HT1080 (cell line): ENCODE measurements at places on chromosomes 5 and 9. TPM values are rescaled to one million over a fixed set of nuclear protein-coding genes. Genes with fewer than 3 reads are reported as not detected.

GRCh38 chr5:107602896-107603295 is 67.8 kb downstream of the EFNA5 start:
- no peak for DNase-seq

OTULINL gene
- 7.0 and 7.1 TPM in 2 replicates for total RNA-seq

LMX1B gene
- 0.55 and 1.3 TPM in 2 replicates for total RNA-seq

GRCh38 chr5:74145951-74146350 is 494.6 kb downstream of the ENC1 start:
- no peak for DNase-seq

CTXN3 gene
- total RNA-seq, result not detected in 2 replicates

DNA sequence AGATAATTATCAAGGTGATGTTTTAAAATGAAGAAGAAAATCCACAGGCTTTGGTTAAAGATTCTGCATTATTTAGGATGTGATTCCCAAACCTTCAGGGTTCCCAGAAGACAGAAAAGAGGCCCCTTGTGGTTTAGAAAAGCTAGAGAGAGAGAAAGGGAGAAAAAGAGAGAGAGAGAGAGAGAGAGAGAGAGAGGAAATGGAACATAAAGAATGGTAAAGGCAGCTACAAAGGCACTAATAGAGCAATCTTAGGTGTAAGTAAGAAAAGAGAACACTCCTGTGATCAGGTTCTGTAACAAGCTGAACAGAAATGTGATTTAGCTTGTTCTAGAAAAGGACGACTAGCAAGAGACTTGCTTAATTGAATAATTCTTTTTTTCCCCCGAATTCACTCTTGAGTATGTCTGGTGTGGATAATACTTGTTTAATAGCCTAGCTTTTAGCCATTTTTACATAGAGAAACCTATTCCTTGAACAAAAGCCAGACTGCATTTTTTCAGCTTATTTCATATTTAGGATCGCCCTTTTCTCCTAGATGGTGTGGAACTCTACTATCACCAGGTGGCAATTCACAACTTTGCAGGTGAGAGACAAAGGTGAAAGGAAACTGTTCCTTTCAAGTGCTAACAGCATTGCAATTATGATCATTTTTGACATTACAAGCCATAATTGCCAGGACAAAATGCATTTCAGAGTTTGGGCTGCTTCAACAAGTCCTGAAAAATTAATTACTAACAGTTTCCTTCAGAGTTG is 57.6 kb upstream of the SH3GL2 start:
- no peak for DNase-seq

SOHLH1 gene
- 0.23 TPM in 1 of 2 replicates, not detected in the other for total RNA-seq

- DNase-seq, result no peak
Observed at GRCh38 chr5:109630093-109630492, 59.6 kb upstream of the MAN2A1 start.

- no peak for DNase-seq
Observed at GRCh38 chr9:87498046-87498810, 561 bp downstream of the DAPK1 start.

- no peak for DNase-seq
Observed at GRCh38 chr5:97624886-97625285, 441.8 kb upstream of the RIOK2 start.

- no peak for DNase-seq
Observed at GRCh38 chr5:61949054-61949678, 356.8 kb upstream of the KIF2A start.

DNA sequence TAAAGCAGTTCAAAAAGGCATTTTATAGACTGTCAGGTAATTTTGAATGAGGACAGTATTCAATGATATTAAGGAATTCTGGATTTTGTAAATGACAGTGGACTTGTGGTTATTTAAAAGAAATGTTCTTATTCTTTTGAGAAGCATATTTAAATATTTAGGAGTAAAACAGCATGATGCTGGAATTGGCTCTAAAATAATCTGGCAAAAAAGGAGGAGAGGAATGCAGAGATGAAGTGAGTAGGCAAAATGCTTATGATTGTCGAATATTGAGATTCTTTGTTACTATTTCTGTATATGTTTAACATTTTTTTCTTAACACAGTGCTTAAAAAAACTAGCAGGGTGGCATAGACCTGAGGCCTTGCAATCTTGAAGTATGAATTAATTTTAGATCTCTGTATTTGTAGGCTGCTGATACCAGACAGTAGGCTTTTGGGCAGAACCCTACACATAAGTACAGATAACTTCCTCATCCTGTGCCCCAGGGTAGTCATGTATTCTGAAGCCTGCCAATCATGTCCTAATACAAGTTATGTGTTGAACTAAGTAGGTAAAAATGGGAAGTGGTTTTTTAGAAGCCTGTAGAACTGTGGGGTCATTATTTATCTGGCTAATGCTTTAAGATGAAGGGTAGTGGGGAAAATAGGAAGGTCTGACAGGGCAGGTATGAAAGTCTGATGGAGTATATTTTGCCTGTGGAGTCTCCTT is 9.4 kb downstream of the CD180 start:
- DNase-seq, result no peak

- DNase-seq, result no peak
Observed at GRCh38 chr5:10800852-10801251, 39.8 kb upstream of the DAP start.

DNA sequence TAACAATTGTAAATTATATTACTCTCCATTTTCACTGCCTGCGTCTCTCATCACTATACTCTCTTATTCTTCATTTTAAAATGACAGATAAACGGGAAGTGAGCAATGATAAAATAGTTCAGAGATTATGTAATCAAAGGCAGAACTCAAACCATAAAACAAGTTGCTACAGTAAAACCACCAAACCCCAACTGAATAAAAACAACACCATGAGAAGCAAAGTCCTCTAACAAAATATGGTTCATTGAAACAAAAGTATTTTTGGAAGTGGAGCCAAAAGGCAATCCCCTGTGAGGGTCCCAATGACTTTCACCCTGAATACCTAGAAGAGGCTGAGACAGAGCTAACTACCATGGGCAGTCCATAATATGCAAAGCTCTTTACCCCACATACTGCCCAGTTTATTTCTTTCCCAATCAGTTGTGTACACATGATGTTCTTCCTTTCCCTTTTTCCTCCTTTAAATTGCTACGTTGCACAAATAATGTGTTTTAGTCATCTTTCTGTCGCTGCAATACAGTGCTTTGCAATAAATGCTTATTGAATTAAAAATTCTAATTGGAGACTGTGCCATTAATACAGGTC is 64.0 kb upstream of the PTGER4 start:
- peak; percentile 26 for DNase-seq

SCAI gene
- 3.5 and 7.3 TPM in 2 replicates for total RNA-seq

ZNF658 gene
- total RNA-seq, result 2.2 and 2.6 TPM in 2 replicates

PPIC gene
- total RNA-seq, result 17.9 and 20.9 TPM in 2 replicates
